ENCODE measurements at places on chromosomes 1 and 21.

DNA sequence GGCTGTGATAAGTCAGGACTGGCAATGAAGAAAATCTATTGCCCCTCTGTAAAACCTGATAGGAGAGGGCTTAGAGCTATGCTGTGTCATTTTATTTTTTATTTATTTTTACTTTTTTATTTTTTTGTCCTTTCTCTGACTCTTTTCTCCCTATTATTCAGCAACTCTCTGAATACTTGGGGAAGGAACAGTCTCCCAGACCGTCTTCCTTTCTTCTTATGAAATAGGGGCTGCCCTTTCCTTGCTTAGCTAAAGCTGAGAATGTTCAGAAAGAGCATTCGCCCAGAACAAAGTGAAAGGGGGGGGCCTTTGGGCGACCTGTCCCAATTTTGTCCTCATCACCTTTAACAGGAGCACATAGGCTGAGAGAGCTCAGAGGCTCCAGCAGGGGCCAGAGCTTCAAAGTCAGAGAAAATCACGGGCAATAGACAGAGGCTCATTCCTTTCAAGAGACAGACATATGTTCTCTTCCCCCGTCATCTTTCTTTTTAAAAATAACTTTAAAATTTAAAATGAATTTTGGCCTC lies 80.9 kb downstream of the RNF220 start:
- no peak for DNase-seq

DNA sequence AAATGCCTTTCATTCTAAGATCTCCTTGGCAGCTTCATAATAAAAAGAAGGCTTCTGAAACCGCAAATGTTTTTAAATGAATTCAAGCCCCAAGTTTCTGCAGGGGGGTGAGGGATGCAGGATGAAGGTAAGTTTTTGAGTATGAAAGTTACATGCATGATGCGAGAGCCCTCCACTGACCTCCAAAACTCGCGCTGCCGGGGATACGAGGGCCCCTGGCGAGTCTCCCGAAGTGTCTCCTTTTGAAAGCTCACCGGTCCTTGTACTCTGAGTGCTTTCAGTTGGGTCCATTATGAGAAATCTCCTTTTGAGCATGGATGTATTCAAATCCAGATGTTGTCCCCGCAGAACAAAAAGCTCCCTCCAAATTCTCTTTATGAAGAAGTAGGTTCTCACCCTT lies 18.9 kb upstream of the ZC3H12A start:
- no peak for DNase-seq

- DNase-seq: no peak
Observed at GRCh38 chr21:44730951-44731579, 19.7 kb upstream of the TSPEAR start.

DNA sequence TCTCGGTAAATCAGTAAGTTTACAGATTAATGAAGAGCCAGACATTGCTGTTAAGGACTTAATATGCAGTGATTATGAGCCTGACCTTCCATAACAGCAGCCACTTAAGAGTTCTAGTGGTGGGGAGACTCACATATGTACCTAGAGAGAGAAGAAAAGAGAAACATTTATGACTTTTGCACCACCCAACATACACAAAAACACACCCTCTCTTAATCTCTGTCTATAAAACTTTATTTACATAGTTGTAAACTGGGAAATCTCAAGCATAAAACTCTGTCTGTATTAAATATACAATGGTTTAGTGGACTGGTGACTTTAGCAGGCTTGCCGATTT lies 347.4 kb upstream of the ADGRL2 start:
- DNase-seq: no peak

DNA sequence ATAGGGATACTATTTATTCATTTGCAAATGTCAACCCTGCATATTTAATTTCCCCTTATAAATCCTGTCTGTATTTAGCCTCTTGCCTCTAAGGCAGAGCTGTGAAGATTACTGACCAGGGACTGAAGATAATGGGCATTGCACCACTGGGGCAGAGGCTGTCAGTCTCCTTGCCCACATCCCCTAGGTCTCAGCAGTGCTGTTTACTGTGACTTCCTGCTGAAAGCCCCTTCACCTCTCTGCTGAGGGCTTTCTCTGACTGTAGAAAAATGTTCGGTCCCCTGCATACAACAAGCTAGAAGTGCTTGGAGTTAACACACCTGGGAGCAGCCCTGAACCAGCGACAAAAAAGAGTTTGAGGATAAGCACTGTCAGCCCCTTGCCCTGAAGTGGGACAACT lies 28.8 kb downstream of the SLC5A9 start:
- no peak for DNase-seq

DNA sequence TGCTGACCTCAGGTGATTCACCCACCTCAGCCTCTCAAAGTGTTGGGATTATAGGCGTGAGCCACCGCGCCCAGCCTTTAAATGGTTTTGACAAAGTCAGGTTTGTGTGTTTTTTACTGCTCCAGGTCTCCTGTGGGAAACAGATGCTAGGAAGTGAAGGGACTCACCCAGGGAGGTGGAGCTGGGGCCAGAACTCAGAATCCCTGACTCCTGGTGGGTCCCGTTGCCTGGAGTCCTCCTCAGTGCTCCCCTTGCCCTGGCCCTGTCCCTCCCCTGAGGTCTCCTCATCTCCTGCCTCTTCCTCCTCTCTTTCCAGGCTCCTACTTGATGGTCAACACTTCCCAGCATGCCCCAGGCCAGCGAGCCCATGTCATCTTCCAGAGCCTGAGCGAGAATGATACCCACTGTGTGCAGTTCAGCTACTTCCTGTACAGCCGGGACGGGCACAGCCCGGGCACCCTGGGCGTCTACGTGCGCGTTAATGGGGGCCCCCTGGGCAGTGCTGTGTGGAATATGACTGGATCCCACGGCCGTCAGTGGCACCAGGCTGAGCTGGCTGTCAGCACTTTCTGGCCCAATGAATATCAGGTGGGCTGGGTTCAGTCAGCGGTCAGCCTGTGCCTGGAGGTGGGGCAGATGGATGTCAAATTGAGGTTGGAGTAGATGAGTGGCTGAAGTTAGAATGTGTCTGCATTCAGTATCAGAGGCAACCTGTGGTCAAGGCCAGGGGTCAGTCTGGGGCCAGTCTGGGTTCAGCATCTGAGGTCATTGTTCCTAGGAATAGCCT lies 22.1 kb downstream of the PTPRU start:
- peak; percentile 80 for DNase-seq

DNA sequence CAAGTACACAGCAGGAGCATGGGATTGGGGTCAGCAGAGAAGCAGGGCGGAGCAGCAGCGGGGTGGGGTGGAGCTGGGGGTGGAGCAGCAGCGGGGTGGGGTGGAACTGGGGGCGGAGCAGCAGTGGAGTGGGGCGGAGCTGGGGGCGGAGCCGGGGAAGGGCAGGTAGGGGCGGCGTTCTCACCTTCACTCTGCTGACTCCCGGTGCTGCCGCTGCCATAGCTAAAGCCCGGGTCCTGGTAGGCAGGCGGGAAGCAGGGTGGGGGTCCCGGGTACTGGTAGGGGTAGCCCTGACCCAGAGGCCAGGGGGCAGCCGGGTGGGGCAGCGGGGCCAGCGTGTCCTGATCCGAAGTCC lies 6.7 kb downstream of the TAS1R3 start:
- no peak for DNase-seq

DNA sequence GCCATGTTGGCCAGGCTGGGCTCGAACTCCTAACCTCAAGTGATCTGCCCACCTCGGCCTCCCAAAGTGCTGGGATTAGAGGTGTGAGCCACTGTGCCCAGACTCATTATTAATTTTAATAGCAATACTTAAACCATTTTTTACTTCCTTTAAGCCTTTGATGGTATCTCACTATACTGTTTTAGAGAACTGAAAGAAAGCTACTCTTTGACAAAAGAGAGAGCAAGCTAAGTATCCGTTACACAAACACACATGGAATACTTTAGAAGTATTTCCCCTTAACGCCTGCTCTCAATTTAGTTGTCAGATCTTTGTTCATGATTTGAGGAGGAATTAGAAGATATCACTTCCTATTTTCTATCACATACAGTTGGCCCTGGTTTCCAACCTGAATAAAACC lies 189.4 kb downstream of the COP1 start:
- DNase-seq: no peak

DNA sequence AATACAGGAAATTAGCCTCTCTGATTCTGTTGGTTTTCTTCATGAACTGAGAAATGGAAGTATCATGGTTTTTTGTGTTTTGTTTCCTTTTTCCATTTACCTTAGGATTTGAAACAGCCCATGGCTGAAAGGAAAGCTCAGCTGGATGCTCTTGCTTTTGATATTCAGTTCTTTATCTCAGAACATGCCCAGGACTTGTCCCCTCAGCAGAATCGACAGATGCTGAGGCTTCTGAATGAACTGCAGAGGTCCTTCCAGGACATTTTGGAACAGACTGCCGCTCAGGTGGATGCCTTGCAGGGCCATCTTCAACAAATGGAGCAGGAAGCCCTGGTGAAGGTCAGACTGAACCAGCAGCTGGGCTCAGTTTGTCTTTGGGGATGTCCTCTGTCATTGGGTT lies 142.4 kb downstream of the MACF1 start:
- DNase-seq: no peak

DNA sequence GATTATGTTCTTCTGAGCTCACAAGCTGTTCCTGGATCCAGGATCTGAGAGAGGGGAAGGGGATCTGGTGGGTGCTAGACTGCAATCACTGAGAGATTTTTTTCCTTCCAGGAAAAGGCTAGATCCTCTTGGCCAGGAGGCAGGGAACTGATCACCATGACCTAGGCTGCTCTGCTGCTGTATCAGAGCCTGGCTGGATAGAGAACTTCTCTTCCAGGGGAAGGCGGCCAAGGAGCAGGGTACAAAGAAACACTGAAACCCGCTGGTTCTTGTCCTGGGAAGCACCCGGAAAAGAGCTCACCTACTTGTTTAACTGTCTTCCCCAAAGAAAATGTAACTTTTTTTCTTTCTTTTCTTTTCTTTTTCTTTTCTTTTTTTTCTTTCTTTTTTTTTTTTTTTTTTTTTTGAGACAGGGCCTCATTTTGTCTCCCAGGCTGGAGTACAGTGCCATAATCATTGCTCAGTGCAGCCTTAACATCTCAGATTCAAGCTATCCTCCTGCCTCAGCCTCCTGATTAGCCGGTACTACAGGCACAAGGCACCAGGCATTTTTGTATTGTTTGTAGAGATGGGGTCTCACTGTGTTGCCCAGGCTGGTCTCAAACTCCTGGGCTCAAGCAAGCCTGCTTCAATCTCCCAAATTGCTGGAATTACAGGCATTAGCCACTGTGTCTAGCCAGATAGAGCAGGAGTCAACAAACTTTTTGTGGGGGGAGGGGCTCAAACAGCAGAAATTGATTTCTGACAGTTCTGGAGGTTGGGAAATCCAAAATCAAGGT lies 12.4 kb upstream of the RPS6KA1 start:
- DNase-seq: no peak

GRCh38 chr1:226949401-226949800 lies 9.3 kb downstream of the COQ8A start:
- peak; percentile 57 for DNase-seq

DNA sequence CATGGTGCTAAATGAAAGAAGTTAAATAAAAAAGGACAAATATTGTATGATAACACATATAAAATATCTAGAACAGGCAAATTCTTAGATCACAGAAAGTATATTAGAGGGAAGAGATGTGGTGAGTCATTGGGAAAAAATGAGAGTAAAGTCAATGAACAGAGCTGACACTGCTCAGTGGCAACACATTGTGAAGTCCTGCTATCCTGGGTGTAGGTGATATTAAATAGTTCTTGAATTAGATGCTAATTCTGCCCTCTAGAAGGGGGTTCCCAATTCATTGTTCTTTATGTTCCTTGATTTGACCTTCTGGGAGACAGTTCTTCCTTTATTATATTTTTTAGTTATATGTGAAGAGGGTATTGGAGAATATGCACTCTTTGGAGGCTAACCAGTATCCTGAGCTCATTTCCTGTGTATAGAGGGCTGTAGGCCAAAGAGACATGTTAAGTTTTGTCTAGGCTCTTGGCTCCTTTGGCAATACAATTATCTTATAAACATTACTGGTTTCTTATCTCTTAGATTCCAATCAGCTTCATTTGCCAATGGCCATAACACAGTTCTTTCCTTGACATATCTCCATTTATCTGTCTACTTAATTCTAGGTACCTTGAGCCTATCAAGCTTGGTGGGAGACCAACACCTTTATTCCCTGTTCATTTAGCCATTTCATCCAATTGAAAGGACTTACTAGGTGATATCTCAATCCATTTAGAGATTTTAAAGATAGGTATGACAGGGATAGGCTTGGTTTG lies 6.6 kb upstream of the SLC35A3 start:
- DNase-seq: no peak

- no peak for DNase-seq
Observed at GRCh38 chr1:9592510-9593075, 3.9 kb downstream of the TMEM201 start.

DNA sequence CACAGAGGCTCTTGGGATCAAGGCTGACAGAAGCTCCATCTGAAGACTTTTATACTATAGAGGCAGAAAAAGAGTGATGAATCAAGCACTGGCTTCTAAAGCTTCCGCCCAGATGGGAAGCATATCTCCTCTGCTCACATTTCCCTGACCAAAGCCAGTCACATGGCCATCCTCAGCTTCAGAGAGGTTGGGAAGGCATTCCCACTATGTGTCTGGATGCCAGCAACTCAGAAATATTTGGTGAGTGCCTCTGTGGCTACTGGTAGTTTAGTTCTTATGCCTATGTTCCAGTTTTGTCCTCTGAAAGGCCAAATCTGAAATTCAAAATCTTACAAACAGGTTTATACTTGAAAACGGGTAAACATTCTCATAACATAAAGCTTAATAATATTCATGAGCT lies 9.9 kb upstream of the DISC1 start:
- no peak for DNase-seq

- no peak for DNase-seq
Observed at GRCh38 chr21:23936224-23936623, 1671.1 kb downstream of the MRPL39 start.

- no peak for DNase-seq
Observed at GRCh38 chr1:207131163-207131562, 27.1 kb downstream of the C4BPA start.

DNA sequence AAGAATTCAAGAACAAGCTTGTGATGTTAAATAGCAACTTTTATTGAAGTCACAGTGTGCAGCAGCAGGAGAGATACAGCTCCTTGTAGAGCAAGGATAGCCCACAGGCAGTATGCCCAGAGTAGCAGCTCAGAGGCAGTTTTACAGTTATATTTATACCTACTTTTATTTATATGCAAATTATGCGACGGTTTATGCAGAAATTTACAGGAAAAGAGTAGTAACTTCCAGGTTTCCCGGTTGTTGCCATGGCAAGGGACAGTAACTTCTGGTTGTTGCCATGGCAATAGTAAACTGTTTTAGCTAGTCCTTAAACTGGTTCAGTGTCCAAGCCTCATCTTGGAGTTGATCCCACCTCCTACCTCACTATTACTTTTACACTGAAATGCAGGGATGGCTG lies 344.6 kb upstream of the LYPLAL1 start:
- no peak for DNase-seq

DNA sequence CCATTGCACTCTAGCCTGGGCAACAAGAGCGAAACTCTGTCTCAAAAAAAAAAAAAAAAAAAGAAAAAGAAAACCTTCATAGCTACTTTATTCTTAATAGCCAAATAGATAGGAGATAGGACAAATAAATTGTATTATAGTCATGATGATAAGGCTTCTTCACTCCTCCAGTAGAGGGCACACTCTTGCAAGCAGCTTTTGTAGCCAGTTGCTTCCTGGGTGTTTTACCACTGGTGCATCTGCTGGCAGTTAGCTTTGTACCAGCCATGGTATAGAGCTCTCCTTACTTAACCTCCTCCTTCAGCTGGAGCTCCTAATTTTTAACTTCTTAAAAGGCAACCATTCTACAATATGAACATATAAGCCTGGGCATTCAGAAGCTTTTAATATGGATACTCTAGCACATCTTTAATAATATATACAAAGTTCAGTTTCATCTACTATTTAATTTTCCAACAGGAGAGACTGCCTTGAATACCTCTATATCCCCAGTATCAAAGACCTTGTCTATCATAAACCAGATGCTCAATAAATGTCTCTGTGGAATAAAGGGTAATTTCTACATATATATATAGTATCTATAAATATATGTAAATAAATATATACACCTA lies 35.8 kb downstream of the EVI5 start:
- no peak for DNase-seq

Measured in mesenteric fat pad (tissue), 1 donor.